ENCODE measurements at places on chromosomes 12 and 14.

GRCh38 chr12:76255692-76256091 is 92.5 kb downstream of the BBS10 start:
- no peak for DNase-seq

DNA sequence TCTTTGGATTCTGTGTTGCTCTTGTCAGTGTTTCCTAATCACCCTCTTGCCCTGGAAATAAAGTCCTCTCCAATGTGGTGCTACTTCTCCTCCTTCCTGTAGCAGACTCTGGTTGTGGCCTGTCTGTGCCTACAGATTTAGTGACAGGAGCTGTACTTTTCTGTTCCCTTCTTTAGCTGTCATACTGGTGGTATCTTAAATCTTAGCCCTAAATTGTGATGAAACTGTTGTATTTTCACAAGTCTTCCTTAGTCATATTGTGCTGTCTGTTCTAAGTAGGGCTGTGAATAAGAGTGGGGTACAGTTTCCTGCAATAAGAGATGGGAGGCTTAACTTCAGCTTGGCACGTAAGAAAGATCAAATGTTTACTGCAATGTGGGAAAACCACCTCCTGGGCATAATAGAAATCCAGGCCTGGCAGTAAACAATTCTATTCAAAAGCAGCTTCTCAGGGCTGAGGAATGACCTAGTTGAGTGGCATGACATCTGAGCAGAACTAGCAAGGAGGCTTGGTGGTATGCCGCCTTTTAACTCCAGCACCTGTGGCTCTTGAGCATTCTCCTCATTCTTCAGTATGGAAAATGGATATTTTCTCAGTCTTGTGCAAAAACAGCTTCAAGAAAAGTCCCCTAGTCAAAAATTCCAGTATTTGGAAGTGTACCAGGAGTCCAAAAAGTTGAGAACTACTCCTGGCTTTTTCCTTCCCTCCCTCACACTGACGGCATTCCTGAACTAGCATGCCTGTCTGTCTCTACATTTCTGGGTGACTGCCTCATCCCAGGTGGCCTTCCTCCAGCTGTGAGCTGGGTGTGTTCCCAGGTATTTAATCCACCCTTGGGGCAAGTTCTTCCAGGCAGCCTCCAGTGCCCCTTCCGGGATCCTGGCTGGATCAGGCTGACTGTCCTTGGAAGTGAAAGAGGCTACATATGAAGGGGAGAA is 19.5 kb downstream of the ANO6 start:
- no peak for DNase-seq

GRCh38 chr12:132015686-132016430 is 66.1 kb downstream of the EP400 start:
- no peak for DNase-seq

DNA sequence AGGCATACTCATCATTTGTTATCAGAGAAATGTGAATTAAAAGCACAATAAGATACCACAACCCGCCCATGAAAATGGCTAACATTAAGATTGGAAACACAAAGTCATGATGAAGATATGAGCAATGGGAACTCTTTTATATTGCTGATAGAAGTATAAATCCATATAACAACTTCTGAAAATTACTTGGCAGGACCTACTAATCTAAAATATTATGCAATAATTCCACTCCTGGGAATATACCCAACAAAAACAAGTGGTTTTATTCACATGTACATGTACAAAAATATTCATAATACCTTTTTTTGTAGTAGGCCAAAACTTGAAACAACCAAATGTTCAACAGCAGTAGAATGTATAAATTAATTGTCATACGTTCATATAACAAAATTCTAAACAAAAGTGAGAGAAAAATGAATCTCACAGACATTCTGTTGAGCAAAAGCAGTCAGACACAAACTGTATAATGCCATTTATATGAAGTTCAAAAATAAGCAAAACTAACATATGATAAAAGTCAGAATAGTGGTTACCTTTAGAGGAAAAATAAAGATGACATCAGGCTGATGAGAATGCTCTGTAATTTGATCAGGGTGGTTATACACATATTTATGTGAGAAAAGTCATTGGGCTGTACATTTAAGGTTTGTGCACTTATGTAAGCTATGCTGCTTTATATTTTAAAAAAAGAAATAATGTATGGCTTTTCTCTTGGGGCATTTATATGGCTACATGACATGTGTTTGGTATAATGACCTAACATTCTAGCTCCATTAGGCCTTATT is 309.2 kb upstream of the KITLG start:
- no peak for DNase-seq

- peak; percentile 78 for DNase-seq
These were observed at the start of gene GMPR2 for GRCh38 chr14:24232645-24233537. TSS of gene GMPR2 (plus strand) at chr14:24232929. CDS start at chr14:24233254, 325 bp downstream.

DNA sequence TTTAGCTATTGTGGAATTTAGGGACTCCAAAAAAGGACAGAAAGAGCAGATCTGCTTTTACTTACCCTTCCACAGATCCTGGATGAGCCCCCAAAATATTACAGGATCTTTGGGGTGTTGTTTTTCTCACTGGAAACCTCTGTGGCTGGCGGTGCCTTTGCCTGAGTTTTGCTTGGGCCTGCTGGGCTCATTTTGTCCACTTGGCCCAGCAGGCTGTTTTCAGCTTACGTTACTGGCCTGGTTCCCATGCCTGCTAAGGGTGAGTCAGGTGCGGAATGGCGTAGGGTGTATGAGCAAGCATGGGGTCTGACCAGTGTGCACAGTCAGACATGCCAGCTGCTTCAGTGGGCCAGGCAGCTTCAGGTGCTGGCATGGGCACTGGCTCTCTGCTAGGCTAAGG is 45.8 kb downstream of the HSD17B6 start:
- DNase-seq, result no peak

GRCh38 chr12:131389054-131390013 is 321.6 kb upstream of the SFSWAP start:
- no peak for DNase-seq

DNA sequence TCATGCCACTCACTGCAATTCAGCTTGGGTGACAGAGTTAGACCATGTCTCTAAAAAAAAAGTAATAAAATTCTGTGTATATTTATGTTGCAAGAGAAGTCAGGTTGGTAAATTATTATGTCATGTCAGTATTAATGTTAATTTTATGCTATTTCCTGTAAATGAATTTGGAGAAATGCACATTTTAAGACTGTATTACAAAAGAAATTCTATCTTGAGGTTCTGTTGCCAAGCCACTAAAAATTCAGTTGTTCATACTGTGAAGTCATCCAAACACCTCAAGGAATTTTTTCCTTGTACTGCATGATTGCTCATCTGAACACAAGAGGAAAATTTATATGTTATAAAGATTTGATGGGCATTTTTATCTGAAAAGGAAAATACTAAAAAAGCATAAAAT is 23.3 kb upstream of the HMGA2 start:
- no peak for DNase-seq

- no peak for DNase-seq
These were observed 274.1 kb downstream of the ALG10 start for GRCh38 chr12:34296143-34297041.

- DNase-seq, result no peak
These were observed 3.0 kb downstream of the IFI27 start for GRCh38 chr14:94113490-94113889.

DNA sequence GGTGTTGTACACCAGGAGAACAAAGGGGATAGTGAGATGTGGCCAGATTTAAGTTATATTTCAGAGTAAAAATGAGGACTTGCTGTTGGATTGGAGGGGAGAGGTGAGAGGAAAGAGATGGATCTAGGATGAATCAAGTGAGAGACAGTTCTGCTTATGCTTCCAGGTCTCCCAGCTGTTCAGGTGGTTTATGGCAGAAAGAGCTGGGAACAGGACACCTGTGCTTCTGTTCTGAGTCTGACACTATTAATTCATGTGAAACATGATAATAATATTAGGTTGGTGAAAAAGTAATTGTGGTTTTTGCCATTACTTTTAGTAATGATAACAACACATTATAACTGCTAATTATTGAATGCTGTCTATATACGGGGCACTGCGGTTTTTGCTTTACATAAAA is 55.7 kb downstream of the SLC15A5 start:
- DNase-seq, result no peak

- no peak for DNase-seq
These were observed 97.0 kb downstream of the TPH2 start for GRCh38 chr12:72035625-72036024.

- peak; percentile 76 for DNase-seq
These were observed 283.3 kb upstream of the PWP1 start for GRCh38 chr12:107402041-107403022.

DNA sequence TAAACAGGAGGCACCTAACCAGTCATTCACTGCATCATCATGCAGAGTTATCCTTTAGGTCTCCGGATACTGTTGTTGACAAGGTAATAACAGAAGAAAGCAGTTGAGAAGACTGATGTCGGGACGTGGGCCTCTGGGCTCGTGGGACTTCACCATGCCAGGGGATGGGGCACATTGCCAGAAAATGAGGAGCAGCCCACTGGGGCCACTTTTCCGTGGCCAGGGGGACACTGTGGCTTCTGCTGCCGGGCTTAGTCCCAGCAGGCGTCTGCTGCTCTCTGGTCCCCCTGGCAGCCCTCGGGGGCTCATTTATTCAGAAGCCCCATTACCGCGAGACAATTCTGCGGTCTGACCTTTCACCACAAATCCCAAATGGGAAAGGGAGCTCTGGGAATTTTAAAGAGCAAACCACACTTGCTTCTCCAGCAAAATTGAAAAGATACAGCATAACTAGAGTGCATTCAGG is 201.2 kb downstream of the DAD1 start:
- DNase-seq, result no peak

DNA sequence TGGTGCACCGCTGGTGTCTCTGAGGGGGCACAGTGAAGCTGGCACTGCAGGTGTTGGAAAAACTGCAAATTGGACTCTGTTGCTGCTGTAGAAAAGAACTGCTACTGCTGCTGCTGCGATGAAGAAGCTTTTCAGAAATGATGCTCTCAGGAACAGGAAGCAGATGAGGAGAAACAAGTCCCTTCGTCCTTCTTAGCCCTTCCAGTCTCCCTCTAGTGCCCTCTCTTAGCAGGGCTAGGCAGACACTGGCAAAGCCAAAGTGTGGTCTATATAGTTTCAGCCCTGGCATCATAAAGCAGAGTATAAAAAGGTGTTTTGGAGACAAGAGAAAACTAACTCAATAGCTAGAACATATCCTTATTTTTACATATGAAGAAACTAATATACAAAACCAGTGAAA is 174.5 kb downstream of the MYRFL start:
- no peak for DNase-seq

- no peak for DNase-seq
These were observed 18.2 kb downstream of the CEP128 start for GRCh38 chr14:80923368-80923767.

GRCh38 chr12:30308010-30308717 is 387.5 kb downstream of the IPO8 start:
- no peak for DNase-seq

DNA sequence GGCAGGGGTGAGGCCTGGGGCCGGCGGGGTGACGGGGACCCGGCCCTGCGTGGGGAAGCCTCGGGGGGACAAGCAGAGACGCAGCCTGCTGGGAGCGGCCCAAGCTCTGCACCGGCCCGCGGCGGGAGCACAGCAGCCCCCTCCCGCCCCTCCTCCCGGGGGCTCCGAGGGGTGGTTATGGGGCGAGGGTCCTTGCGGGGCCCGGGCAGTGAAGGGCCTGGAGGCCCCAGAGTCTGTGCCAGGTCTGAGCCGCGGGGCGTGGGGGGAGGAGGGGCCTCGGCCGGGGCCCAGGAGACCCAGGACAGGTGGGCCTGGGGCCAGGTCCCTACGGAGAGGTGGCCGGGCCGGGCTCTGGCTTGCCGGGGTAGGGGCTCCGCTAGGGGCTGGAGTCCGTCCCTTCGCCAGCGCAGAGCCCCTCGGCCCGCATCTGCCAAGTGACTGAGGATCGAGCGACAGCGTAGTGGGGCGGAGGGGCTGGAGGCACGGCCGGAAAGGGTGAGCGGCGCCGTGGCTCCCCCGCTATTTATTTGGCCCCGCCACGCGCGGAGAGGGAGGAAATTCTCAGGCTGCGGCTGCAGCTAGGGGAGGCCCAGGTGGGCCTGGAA is 495 bp downstream of the TMEM121 start:
- peak; percentile 30 for DNase-seq

GRCh38 chr12:131054345-131055092 is 100.8 kb downstream of the ADGRD1 start:
- no peak for DNase-seq
